ENCODE measurements at places on chromosomes 7 and 10. TPM values are rescaled to one million over a fixed set of nuclear protein-coding genes. Genes with fewer than 3 reads are reported as not detected.

DNA sequence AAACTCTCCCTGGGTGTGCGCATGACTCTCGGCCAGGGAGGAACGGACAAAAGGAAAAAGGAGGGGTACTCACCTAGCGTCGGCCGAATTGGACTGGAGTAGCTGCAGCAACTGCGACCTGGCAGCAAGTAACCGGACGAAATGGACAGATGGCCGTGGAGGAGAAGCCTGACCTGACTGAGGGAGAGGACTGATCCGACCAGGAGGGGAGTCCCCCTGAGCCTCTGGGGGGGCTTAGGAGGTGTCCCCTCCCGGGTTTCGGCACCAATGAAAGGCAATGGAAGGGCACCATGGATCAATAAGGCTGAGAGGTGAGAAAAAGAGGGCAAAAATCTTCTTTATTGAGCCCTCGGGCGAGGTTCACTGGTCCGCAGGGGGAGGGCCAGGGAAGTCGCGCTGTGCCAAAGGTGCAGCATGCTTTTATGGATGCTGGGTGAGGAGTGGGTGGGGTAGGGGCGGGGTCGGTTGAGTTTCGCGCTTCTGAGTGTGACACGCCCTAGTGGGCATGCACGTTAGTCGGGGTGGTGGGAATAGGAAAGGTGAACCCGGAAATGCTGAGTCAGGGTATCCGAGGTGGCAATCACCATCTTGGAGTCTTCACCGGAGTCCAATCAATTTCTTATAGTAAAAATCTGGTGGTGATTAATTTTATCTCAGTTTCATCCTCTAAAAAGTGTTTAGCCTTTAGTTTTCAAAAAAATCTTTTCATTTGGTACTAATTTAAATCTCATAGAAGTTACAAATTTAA lies 638.5 kb upstream of the DPP6 start:
- no peak for DNase-seq

GRCh38 chr10:75079436-75080083 lies 31.9 kb upstream of the SAMD8 start:
- no peak for DNase-seq

DNA sequence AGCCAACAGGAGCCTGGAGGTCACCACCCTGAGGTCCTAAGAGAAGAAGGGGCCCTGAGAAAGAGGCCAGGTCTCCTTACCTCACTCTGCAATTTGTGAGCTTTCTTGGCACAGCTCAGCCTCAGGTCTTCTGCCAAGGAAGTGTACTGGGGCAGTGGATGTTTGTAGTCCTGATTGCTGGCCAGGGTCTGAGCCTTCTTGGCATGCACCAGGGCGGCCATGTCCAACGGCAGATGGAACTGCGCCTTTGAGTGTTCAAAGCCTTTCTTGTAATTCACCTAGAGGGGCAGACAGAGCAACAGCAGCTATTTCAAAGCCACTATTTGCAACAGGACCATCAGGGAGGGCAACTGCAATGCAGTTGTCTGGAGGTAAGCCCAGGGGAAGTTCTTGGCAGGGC lies 51.7 kb downstream of the NRAP start:
- DNase-seq = no peak

DNA sequence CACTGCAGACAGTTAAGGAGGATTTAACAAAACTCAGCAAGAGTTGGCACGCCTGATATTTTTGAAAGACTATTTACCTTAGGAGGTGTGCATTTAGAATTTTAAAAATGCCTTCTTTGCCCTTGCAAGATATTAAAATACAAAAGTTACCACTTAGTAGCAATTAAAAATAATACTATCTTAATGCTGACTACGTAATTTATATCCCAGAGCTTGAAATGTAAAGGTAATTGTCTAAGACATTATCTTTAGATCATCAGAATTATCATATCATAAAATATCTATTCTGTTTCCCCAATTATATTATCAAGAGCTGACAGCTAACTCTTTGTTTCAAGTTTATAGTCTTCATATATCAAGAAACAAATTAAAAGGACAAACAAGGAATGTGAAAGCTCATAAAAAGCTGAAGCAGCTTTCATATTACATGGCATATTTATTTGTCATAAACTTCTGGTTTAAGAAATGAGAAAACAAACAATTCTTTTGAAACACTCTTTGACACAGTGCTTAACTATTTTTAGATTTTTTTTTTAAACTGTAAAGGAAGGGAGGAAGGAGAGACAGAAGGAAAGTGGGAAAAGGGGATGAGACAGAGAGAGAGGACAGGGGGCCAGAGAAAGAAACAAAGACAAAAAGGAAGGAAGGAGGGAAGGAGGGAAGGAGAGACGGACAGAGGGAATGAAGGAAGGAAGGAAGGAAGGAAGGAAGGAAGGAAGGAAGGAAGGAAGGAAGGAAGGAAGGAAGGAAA lies 73.5 kb downstream of the RTKN2 start:
- DNase-seq = no peak

The STOX1 gene
- 1.6 TPM for total RNA-seq

GRCh38 chr10:76779796-76780301 lies 857.8 kb downstream of the KCNMA1 start:
- no peak for DNase-seq
